Astrocyte (in vitro differentiated cells and primary cell): ENCODE measurements at places on chromosomes 5 and 9.

DNA sequence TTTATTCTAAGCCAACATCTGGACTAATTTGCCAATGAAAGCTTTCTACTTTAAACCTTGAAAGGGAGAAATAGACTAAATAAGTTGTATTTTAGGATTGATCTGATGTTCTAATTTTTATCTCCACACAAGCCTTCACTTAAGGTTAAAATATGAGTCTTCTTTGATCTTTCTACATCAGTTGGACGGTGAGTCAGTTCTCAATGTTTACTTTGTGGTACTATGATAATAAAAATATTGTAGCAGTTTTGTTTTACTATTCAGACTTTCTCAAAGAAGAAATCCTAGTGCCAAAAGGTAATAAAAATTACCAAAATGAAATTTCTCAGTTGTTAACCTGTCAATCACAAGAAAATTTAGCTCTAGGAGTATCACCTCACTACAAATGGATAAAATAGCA is 203.5 kb upstream of the RGMB start:
- DNase-seq, result peak; percentile 77

DNA sequence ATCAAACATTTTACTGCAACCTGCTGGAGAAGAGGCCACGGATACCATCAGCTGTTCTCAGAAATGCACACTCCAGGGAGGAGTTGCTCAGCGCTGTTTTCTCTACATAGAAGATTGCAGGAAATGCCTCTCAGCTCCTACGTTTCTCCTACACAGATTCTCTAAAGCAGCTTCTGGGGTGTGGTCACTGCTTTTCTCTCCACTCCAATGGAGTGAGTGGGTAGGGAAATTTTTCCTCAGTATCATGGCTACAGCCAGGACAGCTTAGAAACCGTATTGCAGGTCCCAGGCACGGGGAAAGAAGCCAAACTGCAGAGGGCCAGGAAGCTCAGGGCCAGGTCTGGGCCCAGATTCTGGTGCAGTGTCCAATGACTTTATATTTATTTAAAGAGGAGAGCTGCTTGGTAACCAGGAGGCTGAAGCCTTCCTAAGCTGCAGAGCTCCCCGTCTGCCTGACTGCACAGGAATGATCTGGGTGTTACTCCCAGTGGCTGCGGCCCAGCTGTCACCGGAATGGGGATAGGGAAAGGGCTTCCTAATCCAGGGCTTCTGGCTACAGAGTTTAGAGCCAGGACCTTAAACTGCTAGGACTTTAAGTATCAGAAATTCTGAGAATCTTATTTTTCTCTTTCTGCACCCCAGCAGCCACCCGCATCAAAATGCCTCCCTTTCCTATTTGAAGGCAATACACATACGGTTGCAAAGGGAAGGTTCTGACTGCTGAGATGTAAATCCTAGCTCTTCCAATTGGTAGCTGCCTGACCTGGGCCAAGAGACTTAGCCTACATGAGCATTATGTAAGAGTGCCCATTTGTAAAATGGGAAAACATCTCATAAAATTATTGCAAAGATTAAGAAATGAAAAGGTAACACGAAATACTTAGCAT is 1.4 kb upstream of the SPTAN1 start:
- DNase-seq, result peak; percentile 57

GRCh38 chr5:14374100-14374499 is 207.5 kb upstream of the OTULINL start:
- no peak for DNase-seq

- no peak for DNase-seq
Observed at GRCh38 chr5:78887384-78888118, 97.6 kb downstream of the ARSB start.

DNA sequence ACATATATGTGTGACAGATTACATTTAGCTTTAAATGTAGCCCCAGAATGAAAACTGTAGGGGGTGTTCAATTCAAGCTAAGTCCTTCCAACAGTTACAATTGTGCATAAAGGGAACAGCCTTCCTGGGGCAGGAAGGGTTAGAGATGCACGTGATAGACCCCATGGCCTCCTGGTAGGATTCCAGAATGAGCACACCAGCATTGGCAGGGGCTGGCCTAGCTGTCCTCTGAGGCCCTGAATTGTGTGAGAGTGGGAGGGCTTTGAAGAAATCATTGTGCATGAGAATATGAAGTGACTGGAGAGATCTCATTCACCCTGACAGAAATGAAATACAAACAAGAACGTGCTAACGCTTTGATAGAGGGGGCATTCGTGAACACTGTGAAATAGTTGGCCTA is 663.8 kb upstream of the KLF4 start:
- no peak for DNase-seq

DNA sequence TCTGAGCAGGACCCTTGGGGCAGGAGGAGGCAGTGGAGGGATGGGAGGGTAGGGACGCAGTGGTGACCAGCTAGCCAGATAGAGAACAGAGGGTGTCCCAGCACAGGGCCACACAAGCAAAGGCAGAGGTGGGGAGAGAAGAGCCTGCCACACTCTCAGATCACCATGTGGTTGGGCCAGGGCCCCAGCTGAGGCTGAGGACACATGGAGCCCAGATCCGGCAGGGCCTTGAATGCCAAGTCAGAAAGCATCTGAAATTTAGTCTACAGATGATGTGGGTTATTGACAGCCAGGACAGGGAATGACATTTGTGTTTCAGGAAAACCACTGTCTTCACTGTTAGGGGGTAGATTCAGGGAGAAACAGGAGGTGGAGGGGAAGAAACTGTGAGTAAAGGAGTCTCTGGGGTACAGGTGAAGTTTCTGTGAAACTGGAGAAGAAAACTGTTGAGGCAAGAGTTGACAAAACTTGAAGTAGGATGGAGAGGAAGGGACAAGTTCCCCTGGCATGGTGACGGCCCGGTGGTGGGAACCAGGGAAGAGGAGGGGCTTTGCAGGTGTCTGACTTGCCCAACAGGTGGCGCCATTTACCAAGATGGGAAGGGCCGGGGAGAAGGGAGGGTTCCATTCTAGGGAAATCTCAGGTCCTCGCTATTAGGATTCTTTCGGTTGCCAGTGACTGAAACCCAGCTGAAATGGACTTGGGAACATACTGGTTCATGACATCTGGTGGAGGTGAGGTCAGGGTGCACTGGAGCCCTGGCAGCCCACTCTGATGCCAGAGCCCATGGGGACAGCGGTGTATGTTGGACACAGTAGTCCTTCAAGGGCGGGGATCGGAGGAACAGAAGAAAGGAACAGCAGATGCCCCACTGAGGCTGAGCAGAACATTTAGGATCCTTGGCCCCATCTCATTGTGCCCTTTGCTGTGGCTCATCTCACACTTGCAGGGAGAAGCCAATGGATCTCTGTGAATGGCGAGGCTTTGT is 100.1 kb downstream of the KCNIP1 start:
- DNase-seq, result no peak

DNA sequence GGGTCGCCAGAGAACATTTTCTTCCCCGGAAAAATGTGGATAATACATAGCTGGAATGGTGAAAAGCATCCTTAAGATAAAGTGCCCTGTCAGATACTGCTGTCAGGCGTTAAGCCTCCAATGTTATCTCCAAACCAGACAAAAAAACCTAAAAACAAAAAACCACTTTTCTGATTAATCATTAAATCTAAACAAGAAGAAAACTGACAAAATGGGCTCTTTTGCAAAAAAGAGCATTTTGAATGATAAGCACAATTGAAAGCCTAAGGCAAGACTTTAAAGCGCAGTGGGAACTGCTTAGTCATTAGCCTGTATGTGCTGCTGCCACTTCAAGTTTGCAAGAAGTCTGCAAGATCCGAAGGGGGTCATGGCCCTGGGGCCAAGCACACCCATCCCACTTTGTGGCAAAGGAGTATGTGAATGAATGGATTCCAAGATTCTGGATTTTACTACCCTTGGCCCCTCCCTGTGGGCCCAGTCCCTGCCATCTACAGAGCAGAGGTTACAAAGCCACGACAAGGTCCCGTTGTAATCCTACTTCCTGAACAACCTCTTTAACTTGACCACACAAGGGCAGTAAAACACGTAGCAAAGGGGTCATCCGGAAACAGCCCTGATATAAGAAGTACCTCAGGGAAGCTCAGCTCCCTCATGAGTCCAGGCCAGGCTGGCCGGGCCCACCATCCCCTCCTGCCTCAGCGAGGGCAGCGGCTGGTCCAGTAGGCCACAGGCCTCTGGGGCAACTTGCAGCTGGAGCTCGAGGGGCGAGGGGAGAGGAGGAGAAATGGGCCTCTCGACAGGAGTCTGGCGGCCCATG is 29.7 kb downstream of the SHB start:
- no peak for DNase-seq

GRCh38 chr5:159426694-159427093 is 96.4 kb upstream of the IL12B start:
- no peak for DNase-seq

DNA sequence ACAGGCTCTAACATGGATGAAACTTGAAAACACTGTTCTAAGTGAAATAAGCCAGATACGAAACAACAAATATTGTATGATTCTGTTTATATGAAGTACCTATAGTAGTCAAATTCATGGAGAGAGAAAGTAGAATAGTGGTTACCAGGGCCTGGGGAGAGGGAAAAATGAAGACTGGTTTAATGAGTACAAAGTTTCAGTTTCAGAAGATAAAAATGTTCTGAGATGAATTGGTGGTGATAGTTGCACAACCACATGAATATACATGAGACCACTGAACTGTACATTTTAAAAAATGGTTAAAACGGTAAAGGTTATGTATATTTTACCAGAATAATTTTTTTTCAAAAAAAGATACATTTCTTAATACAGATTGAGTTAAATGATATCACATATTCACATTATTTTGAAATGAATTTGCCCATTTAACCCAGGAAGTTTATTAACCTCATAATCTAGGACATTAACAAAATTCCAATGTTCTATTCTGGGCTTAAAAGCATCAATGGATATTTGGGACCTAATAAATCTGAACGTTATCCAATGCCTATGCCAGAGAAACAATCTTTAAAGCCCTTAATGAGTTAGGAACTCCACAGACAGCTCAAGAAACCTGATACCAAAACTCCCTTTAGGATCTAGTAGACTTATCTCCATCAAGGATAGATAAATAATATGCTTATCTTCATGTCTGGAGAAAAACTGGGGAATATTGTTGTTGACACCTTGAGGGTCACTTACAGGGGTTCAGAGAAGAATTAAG is 521.3 kb downstream of the EFNA5 start:
- no peak for DNase-seq

- no peak for DNase-seq
Observed at GRCh38 chr5:124747791-124748686, 1.6 kb upstream of the ZNF608 start.

GRCh38 chr9:95509851-95510708 is 6.7 kb downstream of the PTCH1 start:
- no peak for DNase-seq

- no peak for DNase-seq
Observed at GRCh38 chr5:64298586-64298985, 132.9 kb downstream of the RNF180 start.

- DNase-seq, result no peak
Observed at GRCh38 chr9:133463234-133463863, 3.6 kb downstream of the CACFD1 start.

DNA sequence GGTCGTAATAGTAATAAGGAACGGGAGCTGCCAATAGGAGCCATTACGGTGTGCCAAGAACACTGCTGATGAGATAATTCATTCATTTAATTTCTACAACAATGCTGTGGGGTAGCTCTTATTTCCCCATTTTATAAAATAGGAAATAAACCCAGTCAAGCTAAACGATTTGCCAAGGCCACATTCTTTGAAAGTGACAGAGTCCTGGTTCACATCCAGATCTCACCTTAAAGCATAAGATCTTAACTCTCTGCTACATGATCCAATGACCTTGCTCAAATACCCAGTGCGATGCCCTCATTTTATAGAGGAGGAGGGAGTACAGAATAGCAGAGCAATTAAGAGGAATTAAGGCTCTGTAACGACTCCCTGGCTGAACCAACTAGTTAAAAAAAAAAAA is 5.0 kb downstream of the PDE6A start:
- no peak for DNase-seq

DNA sequence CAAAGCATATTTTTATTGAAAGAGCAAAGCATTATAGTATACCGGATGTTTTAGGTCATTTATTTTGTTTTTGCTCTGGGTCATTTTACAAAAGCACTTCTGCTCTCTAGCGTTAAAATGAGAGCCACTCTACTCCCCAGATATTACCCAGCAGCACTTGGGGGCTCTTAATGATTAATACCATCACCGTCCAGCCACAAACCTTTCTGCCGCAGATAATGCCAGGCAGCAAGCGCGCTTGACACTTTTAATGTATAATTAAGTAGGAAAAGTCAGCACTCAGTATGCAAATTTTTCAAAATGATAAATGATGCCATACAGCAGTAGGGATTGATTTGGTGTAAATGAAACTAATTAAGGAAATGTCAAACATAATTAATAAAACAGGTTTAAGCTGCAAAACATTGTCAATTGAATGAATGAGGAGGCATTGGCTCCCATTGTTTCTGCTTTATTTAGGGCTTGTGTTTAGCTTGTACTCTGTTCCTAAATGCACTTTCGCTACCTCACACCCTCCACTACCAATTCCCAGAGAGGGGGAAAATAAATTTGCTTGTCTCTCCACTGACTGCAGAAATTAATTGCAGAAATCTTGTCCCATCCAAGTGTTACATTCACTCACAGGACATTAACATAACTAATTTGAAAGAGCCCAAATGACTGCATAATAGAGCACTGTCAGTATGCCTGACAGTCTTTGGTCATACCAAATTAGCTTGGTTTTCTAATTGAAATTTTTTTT is 358.8 kb upstream of the ARRDC3 start:
- DNase-seq, result no peak

- DNase-seq, result no peak
Observed at GRCh38 chr5:106522296-106522695, 1148.4 kb downstream of the EFNA5 start.

DNA sequence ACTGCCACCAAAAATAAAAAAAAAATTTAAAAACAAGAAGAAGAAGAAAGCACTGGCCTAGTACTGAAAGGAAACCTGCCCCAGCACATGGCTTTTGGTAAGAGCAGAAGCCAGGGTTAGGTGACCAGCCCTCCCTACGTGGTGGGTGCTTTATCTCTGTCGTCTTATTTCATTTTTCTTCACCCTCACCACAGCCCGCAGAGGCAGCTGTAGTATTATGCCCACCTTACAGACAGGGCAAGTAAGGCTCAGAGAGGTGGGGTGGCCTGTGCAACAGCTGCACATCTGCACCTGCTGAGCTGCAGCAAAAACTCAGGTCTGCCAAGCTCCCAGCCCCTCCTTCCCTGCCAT is 140.8 kb upstream of the LMX1B start:
- no peak for DNase-seq

GRCh38 chr5:57445006-57445704 is 37.5 kb downstream of the ACTBL2 start:
- no peak for DNase-seq

DNA sequence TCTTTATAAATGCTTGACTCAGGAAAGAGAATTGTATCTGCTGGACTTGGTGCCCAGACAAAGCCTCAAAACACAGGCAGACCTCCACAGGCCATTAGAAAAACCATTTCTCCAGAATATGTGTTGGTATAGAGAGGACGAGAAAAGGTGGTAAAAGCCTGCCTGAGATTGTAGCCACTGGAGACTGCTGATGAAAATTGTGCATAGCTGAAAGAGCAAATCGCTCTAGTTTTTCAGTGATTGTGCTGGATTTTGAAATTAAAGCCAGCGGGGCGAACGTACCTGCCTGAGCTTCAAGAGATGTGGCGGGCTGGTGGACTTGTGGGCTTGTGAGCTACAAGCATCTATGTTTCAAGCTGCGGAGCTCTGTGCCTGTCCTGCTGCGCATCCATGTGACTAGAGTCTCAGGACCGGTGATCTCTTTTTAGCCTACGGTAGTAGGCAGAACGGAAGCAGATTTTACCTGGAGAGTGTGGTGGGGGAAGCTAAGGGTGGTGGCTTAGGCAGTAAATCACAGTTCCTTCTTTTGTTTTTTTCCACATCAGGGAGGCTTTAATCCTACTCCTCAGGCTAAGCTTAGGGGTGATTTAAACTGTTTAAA is 193.6 kb downstream of the SREK1 start:
- DNase-seq, result no peak
